ENCODE measurements at places on chromosomes 13 and 19.

DNA sequence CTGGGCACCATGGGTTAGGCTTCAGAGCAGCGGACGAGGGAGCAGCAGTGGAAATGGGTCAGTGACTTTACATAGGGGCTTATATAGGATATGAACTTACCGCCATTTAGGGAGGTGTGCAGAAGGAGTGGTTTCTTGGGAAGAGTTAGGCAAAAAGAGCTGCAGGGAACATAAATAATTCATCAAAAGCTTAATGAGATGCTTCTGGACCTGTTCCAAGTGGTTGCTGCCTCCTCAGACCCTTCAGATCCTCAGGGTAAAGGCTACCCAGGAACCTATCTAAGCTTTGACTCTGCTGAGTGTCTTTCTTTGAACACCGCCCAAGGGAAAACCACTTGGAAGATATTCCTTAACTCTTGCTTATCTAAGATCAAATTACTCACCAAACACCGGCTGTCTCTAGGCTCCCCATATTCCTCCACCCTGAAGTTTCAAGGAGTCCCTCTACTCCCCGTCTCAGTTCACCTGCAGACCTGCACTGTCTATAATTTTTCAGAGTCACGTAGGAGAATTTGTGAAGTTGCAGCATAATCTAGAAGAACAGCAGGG, at the start of gene IGFL4:
TSS of gene IGFL4 (minus strand) at position 51 of the 549 bp plus-strand sequence. CDS start at position 11, 40 bp downstream.
- no peak for DNase-seq

DNA sequence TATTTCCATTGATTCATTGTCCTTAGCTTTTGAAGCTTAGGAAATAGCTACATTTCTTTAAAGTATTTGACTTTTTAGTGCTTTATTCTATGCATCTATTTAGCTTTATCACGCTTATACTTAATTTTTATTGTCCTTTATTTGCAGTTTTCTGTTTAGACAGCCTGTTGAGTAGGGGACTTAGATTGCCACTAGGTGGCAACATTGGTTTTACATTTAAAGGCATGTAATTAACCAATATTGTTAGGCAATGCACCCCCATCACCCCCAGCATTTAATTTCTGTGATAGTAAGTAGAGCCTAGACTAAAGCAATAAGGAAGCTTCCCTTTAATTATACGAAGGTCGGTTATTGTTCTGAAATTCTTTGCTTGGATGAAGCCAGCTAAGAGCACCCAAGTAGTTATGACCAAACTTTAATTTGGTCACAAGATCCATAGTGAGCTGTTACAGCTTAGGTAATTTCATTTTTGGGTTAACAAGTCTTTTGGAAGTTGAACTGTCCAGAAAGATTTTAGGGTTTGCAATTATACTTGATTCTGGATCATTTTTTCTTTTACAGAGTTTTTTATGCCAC, 36.5 kb downstream of the B3GLCT start:
- DNase-seq = no peak

DNA sequence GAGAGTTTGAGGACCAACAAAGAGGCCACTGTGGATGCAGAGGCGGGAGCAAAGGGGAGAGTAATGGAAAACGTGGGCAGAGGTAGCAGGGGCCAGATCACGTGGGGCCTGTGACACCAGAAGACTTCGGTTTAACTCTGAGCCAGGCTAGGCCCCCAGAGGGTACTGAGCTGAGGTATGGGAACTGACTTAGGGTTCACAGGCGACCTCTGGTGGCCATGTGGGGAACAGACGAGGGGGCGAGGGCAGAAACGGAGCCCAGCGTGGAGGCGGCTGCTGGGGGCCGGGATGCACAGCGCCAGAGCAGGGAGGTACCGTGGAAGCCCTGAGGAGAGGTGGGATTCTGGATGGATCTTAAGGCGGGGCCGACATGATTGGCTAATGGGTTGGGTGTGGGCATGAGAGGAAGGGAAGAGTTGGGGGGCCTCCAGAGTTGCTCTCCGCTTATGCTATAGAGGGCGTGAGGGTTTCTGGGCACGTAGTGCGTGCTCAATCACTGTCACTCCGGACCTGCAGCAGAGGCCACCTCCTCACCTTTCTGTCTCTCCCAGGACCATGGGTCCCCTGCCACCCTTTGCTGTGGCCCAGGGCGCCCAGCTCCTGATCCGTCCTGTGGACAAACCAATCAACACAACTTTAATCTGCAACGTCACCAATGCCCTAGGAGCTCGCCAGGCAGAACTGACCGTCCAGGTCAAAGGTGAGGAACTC, 13.7 kb downstream of the PVR start:
- DNase-seq = peak; percentile 39

DNA sequence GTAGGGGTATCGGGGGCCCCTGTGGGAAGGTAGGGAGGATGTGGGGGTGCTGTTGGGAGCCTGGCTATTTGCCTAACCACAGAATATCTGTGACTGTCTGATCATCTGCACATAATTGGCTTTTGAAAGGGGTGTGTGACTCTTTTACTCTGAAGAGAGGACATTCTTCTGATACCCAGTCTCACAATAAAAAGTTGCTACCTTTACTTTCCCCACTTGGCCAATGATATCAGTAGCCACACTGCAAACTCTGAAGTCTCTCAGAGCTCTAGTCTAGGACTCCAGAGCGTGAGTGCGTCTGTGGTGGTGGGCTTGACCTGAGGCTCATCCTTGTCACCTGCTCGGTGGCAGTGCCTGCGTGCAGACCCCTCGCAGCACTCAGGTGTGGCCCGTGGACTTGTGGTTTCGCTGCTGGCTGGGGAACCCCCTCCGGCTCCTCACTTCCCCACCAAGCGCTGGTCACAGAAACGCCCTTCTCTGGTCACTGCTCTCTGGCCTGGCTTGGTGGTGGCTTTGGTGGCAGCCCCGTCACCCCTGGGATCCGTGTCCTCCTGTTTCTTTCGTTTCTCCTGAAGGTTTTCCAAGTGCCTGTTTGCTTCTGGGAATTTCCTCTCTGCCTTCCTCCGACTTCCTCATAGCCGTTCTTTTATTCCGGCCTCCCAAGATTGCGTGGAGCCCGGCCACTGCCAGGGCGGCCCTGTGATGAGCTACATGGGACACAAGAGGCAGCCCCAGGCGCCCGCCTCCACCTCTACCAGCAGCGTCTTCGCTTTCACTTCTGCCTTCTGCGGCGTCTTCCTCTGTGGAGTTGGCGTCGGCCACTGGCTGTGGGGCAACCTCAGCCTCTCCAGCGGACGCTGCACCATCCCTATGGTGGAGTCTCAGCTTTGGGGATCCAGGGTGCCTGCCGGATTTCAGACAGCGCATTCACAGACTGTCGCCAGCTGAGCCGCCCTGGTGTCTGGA, 78.0 kb downstream of the ATP11A start:
- DNase-seq = no peak

- no peak for DNase-seq
Observed at GRCh38 chr13:32969516-32969941, 46.7 kb upstream of the KL start.

GRCh38 chr19:49552749-49553148, 24.9 kb downstream of the RCN3 start:
- DNase-seq = peak; percentile 10

DNA sequence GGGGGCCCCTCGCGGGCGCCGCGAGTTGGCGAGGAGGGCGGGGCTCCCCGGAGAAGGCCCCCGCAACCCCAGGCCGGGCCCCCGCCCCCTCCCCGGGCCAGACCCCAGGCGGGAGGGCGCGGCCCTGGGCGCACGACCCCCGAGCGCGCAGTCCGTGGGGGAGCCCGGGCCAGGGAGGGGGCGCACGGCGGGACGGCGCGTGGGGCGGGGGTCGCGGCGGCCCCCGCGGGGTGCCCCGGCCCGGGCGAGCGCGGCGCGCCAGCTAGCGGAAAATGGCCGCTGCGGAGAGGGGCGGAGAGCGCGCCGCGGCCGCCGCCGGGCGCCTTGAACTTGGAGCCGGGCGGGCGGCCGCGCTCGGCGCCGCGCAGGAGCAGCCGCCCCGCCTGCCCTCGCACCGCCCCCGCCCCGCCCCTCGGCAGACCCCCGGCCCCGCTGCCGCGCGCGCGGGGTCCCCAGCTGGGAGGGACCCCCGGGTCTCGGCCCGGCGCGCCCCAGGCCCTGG, 6.4 kb upstream of the NFIC start:
- peak; percentile 36 for DNase-seq

All from activated naive CD4-positive, alpha-beta T cell (primary cell).